G401 (cell line): ENCODE measurements at places on chromosomes 1 and 21. TPM values are rescaled to one million over a fixed set of nuclear protein-coding genes. Genes with fewer than 3 reads are reported as not detected.

The SYT14 gene
- total RNA-seq = 37.5 and 58.0 TPM in 2 replicates

- no peak for DNase-seq
These were observed 24.0 kb upstream of the ADARB1 start for GRCh38 chr21:45050345-45050796.

GRCh38 chr1:226939438-226940028 lies 561 bp upstream of the COQ8A start:
- DNase-seq = peak; percentile 67

- peak; percentile 39 for DNase-seq
These were observed 648 bp downstream of the FAM76A start for GRCh38 chr1:27726173-27727044.

DNA sequence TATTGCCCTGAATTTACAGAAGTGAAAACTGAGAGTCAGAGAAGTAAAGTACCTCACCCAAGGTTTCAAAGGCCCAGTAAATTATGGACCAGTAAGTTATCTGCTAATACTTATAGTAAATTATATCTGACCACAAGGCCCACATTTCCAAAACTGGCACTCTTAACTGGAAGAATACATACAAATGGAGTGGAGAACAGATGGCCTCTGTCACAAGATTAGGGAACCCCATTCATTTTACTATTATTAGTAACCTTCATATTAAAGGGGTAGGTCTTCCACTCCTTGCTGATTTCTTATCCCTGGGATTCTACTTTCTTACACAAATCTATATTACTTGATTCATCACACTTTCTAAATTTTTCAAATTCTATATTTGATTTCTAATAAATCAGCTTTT lies 588.8 kb downstream of the NEGR1 start:
- peak; percentile 72 for DNase-seq

GRCh38 chr1:46580140-46580903 lies 23.7 kb downstream of the MKNK1 start:
- no peak for DNase-seq

- DNase-seq = peak; percentile 61
These were observed 41.9 kb upstream of the TNFRSF1B start for GRCh38 chr1:12124693-12125421.

The CHD5 gene
- 12.0 and 13.5 TPM in 2 replicates for total RNA-seq

DNA sequence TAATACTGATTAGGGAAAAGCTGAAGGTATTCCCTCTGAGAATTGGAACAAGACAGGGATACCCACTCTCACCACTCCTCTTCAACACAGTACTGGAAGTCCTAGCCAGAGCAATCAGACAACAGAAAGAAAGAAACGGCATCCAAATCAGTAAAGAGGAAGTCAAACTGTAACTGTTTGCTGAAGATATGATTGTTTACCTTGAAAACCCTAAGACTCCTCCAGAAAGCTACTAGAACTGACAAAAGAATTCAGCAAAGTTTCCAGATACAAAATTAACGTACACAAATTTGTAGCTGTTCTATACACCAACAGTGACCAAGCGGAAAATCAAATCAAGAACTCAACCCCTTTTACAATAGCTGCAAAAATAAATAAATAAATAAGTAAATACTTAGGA lies 78.6 kb downstream of the EXTL2 start:
- no peak for DNase-seq

- peak; percentile 54 for DNase-seq
These were observed 19.5 kb upstream of the PSMB2 start for GRCh38 chr1:35660581-35661473.

- no peak for DNase-seq
These were observed 480.2 kb downstream of the COL11A1 start for GRCh38 chr1:102628109-102628613.

DNA sequence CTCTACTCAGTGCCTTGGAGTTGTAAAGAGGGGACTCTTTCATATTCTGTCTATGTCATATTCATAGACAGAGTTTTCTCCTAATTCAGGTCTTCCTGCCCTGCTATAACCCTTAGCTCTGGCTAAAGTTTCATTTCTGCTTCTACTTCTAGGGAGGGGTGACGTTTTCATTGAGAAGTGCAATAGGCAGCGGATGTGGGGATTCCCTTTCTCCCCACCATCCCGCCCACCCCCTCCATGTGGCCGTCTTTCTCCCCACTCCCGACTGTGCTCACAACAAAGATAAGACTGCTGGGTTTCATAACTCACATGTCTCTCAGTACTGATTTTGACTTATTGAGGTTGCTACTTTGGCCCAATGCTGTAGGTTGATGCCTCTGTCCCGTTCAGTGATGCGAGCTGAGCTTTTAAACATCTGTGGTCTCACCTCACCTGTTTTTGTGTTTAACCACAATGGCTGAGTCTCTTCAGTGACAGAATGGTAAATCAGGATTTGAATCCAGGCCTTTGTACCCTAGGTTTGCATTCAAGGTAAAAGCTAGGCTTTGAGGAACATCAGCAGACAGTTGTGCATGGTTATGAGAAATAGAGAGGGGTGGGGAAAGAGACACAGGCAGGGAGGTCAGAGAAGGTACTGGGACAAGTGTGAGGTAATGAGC lies 7.8 kb upstream of the KIF14 start:
- DNase-seq = no peak

The GBP2 gene
- total RNA-seq = not detected in 2 replicates

DNA sequence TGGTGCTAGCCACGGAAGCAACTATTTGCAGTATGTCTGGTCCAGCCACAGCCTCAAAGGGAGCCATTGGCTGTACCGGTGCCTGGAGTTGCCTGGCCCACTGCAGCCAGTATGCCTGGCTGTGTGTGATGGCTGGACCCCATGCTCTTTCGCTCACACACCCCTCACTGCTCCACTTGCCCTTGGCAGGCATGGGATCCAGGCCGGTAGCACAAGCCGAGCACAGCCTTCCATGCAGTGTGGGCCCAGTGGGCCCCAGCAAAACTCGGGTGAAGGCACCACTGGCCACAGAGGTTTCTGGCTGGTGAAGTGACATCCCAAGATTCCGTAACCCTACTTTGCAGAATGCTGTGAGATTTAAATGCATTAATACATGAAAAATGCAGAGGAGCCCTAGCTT lies 665.8 kb downstream of the PLPP3 start:
- no peak for DNase-seq

GRCh38 chr1:84353695-84354094 lies 44.6 kb upstream of the DNASE2B start:
- DNase-seq = no peak

GRCh38 chr1:157135646-157136045 lies 2.5 kb downstream of the ETV3 start:
- DNase-seq = no peak

The CACNA1S gene
- 0.06 TPM in 1 of 2 replicates, not detected in the other for total RNA-seq

GRCh38 chr1:54571803-54572541 lies 23.9 kb downstream of the ACOT11 start:
- DNase-seq = peak; percentile 30

DNA sequence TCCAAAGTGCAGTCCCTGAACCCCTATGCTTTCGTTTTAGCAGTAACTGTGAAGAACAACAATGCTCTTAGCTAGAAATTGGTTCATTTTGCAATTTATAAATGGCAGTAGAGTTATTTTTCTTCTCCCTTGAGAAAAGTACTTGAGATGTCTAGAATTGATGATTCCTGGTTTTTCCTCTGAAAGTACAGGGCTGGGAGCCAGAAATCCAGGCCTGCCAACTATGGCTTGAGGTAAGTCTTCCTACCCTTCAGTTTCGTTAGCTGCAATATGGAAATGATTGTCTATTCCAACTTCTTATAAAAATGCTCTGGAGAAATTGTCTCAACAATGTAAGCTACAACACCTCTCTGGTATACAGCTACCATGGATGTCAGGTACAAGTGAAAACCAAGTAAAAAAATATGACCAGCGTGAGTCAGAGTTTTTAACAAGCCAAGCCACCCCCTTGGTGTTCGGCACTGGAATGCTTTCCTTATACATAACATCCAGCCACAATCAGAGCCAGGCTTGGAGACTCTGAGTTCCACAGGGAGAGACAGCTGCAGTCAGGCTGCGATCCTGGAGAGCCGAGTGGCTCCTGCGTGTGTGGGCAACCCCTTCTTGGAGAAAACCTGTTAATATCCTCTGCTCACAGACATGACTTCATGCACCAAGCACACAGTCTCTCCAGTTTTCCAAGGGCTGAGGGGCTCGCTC lies 22.0 kb downstream of the TSPAN2 start:
- DNase-seq = no peak

GRCh38 chr1:203661572-203661971 lies 34.9 kb downstream of the ATP2B4 start:
- DNase-seq = no peak

- DNase-seq = no peak
These were observed 3.3 kb upstream of the DSTYK start for GRCh38 chr1:205214756-205215155.

- no peak for DNase-seq
These were observed 41.8 kb downstream of the KIFAP3 start for GRCh38 chr1:170032531-170033280.

DNA sequence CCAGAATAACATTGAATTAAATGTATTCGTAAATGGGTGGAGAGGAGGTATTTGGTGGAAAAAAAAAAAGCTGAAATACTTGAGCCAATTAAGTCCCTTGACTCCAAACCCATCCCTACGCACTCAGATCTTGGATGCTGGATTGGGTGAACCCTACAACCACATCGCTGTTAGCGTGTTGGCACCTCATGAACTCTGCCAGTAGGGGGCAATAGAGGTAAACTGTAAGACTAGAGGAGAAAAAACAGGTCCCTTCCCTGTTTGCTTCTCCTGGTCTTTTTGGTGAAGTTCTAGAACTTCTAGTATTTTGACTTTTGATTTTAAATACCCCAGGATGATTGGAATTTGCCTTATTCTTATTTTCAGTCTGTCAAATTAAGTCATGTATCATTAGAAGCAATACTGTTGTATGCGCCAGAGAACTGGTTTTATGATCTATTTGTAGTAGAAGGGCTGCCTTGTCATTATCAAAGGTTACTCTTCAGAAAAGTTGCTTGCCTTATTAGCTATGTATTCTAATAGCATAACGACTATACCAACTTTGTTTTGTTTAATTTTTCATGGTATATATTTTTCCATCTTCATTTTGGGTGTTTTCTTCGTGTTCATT lies 1.9 kb upstream of the OR13G1 start:
- peak; percentile 4 for DNase-seq

The C1orf94 gene
- total RNA-seq = not detected in 2 replicates

DNA sequence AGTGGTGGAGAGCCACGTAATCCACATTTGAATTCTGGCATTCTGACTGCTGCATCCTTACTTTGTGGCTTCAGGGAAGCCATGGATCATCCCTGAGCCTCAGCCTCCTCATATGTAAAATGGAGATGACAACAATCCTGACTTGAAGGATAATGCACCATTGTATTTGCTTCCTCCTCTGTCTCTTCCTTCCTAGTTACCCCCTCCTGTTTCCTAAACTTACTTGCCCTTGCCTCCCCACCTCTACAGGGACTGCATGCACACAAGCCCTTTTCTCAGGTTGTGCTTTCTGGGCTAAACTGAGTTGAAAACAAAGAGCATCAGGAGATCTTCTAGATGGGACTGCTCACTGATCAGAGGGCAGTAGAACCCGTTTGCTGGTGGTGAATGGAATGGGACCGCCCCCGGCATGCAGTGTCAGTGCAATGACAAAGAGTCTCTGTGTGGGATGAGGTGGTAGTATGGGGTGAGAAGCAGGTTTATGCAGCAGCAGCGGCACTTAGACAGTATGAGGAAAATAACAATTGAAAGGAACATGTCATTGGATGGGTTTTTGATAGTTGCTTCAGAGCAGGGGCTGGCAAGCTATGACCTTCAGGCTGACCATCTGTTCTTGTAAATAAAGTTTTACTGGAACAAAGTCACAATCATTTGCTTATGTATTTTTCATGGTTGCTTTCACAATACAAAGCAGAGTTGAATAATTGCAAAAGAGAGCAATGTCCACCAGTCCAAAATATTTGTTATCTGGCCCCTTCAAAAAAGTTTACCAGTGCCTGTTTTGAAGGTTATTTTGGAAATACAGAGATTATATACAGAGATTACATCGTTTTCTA lies 6.1 kb upstream of the ADAMTS1 start:
- DNase-seq = no peak

DNA sequence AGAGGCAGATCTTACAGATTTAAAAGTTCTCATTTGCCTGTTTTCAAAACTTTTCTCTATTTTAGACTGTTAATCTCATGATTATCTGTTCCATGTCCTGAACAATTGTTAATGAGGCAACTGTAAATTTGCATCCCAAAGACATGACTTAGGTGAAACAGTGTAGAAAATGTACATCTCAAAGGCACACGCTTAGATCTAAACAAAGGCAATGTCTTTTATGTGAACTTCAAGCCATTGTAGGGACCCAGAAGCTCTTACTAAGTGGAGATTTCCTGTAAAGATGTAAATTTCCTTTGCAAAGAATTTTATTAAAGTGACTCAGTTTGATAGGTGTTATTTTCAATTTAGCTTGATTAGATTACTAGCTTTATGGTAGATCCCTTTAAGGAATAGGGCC lies 125.2 kb upstream of the F3 start:
- no peak for DNase-seq

The LAX1 gene
- total RNA-seq = not detected in 2 replicates

DNA sequence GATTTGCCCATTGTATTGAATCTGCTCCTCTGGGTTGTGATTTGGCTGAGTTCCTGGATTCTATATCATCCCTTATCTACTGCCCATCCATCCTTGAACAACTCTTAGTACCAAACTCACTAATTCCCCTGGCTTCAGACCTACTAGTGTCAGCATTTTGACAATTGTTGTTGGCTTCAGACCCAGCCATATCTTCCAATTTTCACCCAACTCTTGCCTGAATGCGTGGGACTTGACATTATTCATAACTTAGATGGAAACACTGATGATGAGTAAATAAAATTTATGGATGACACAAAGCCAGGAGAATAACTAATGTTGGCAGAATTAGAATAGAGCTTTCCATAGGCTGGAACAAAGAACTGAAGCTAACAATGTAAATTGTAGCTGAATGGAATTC lies 27.3 kb upstream of the EDEM3 start:
- no peak for DNase-seq

The RIMS3 gene
- 8.2 and 8.9 TPM in 2 replicates for total RNA-seq

The AADACL4 gene
- total RNA-seq = not detected in 2 replicates

- DNase-seq = no peak
These were observed 36.8 kb downstream of the TRIM11 start for GRCh38 chr1:228369608-228370438.

GRCh38 chr1:45952072-45952471 lies 148.7 kb downstream of the MAST2 start:
- DNase-seq = no peak

DNA sequence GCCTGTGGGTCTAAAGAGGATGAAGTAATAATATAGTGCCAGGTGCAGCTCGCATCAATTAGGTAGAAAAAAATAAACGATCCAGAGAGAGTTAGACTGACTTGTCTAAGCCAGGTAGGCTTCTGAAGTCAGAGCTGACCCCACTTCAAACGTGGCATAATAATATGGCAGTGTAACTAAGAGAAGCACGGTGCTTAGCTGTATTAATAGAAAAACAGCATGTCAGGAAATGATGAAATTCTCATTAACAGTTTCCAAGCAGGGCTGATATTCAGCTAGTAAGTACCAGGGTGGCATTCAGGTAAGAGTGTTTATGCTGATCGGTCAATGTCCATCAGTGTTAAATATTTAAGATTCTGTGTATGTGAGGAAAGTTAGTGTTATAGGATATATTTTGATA lies 145.8 kb upstream of the SAMSN1 start:
- no peak for DNase-seq
